Mesenteric fat pad (tissue), 1 donor: ENCODE measurements at places on chromosomes 4 and X. TPM values are rescaled to one million over a fixed set of nuclear protein-coding genes. Genes with fewer than 3 reads are reported as not detected.

Gene FAM13A
- total RNA-seq, result 29.6 TPM

Gene FAM47A
- not detected for total RNA-seq

GRCh38 chrX:38864165-38864564, 62.9 kb downstream of the MID1IP1 start:
- no peak for DNase-seq

- DNase-seq, result no peak
Measured at GRCh38 chrX:70405003-70405402, 18.1 kb upstream of the GDPD2 start.

GRCh38 chr4:3819210-3819919, 53.2 kb downstream of the ADRA2C start:
- DNase-seq, result no peak

- no peak for DNase-seq
Measured at GRCh38 chr4:176123710-176124407, 58.2 kb downstream of the WDR17 start.

DNA sequence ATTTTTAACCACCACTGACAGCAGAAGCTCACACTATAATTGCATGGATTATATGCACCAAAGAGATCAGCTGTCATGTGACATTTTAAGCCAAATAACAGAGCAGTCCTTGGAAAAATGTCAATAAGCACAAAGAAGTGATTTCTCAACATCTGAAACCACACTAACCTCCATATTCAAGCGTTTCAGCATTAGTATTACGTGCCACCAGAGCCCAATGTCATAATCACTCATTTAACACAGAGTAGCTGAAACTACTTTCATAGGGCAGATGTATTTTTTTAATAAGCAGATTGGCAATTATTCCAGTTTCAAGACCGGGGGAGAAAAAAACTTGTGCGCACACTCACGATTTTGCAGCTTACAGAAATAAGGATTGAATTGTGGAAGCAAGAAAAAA, 76.6 kb downstream of the SH3KBP1 start:
- DNase-seq, result no peak

- no peak for DNase-seq
Measured at GRCh38 chr4:85736571-85736970, 261.6 kb downstream of the ARHGAP24 start.

- DNase-seq, result no peak
Measured at GRCh38 chr4:133585323-133585722, 436.2 kb downstream of the PCDH10 start.

DNA sequence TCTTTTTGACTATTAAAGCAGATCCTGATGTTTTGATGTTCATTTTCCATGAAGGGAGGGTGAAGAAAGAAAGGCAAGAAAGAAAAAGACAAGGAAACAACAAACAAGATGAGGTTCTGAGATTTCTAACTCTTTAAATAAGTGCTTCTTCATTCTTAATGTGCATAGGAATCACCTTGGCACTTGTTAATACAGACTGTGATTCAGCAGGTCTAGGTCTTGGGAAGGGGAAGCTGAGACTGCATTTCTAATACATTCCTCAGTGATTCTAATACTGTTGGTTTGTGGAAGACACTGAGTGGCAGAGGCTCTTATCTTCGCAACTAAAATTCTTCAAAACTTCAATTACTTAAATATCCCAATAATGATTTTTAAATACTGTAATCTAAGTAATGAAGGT, 95.2 kb upstream of the NAP1L5 start:
- DNase-seq, result no peak

Gene PNMA6A
- 2.5 TPM for total RNA-seq

GRCh38 chrX:108614616-108615015, 121.7 kb downstream of the IRS4 start:
- no peak for DNase-seq

Gene OCIAD2
- 4.5 TPM for total RNA-seq

DNA sequence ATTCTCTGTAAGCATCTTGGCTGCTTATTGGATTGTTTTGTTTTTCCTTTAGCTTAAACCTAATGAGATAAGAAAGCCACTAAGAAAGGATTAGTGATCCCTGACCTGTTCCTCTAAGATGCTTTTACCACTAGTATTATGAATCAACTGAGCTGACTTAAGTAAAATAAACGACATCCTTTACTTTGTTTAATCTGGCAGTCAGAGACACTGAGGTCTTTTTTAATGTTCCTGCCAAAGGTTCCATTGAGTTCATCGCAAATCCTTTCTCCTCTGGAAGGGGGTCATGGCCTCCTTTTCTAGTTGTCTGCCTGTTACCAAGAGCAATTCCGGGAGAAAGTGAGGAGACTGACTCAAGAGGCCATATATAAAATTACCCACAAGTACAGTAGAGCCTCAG, 1038.3 kb upstream of the SLIT2 start:
- DNase-seq, result no peak

- no peak for DNase-seq
Measured at GRCh38 chr4:986428-986878, 391 bp upstream of the IDUA start.

DNA sequence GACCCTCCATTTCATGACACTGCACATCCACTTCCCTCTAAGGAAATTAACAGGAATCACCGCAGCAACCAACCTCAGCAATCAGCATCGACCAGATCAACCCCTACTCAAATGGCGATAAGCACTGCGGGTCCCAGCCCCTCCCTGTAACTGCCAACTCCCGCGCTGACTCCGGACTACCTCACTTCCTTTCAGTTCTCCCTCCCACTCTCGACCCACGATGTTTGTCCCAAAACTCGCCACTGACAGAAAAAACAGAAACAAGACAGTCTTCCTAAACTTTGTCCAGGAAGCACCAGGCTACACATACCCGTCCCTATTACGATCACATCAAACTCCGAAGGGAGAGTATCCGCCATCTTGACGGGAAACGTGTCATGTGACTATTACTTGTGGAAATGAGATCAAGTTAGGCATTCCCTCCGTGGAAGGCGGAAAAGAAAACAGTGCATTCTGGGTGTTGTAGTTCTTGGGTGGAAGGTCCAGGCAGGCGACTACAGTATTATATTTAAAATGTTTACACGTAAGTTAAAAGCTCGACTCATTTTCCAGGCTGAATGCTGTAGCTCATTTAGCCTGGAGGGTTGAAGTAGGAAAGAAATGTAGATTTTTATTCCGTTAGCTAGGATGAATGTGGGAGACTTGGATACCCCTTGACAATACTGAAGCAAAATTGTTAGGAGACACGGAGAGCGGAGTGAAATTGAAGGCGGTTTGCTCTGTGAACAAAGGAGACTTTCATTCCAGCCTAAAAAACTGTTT, at the start of gene CHM:
TSS of gene CHM (minus strand) at position 385 of the 762 bp plus-strand sequence. CDS start at position 359, 26 bp downstream.
- no peak for DNase-seq

DNA sequence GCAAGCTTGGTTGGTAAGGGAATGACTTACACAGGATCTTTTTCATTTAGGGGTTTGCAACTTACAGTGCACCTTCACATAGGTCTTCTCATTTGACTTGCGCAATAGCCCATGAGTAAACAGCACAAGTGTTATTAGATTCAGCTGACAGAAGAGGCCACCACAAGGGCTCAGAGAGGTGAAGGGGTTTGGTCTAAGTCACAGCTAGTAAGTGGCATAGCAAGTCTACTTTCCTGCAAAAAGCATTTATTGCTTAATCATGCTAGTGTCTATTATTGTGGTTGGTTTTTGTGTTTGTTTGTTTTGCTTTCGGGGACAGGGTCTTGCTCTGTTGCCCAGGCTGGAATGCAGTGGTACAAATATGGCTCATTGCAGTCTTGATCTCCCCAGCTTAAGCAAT, 83.3 kb downstream of the SPRY1 start:
- DNase-seq, result no peak

DNA sequence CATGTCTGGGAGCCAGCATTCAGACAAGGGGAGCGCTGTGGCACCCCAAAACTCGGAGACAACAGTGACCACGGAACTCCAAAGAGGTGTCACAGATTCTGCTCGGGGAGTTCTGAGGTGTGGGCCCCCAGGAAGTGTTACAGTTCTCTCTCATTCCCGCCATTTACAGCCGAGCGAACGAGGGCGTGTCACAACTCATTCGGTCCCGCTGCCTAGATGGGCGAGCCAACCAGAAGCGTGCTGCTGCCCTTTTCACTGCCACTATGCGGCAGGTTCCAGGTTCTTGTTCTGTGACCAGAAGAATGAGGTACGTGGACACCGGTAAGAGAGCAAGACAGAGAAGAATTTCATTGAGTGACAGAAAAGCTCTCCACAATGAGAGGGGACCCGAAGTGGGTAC, 1370.6 kb upstream of the AGA start:
- no peak for DNase-seq

Gene BRS3
- total RNA-seq, result not detected

- no peak for DNase-seq
Measured at GRCh38 chr4:88822034-88822789, 124.6 kb upstream of the NAP1L5 start.

Gene IL2
- not detected for total RNA-seq
